ENCODE measurements at places on chromosomes 12 and 14.

DNA sequence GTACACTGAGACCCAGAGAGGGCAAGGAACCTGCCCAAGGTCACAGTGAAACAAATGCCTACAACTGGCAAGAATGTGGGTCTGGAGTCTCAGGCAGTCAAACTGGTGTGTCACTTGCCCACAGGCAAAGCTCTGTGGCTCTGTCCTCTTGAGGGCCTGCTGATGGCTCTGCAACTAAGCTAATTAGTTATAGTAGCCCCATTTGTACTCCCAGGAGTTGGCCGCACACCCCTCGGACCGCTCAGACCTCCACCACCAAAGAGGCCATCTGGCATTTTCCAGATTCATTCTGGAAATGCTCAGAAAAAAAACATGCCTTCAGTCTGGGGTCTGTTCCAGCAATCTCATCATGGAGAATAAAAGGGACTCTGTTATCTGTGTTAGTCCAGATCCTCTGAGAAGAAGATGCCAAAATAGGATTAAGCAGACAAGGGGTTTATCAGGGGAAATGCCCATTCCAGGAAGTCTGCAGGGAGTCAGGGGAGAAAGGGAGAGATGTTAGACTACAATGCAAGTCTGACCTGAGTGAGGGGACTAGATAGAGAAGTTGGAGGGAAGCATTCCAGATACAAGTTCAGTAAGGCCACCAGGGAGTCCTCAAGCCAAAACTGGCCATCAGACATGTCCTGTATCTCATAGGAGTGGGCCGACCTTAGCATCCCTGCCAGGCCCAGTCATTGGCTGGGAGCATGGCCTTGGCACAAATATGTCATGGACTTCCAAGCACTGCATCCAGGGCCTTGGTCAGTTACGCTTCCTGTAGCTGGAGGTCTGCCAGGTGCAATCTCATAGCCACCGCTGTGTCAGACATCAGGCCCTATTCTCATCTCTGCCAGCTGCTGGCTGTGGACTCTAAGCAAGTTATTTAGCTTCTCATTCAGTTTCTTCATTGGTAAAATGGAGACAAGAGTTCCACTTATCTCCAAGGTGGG lies 15.4 kb upstream of the OAS1 start:
- no peak for DNase-seq

GRCh38 chr14:21097636-21098075 lies 799 bp downstream of the ZNF219 start:
- DNase-seq, result no peak

- peak; percentile 54 for DNase-seq
Observed at GRCh38 chr14:97380539-97380941, 583.4 kb downstream of the VRK1 start.

- no peak for DNase-seq
Observed at GRCh38 chr12:27382171-27382795, 49.6 kb downstream of the BMAL2 start.

DNA sequence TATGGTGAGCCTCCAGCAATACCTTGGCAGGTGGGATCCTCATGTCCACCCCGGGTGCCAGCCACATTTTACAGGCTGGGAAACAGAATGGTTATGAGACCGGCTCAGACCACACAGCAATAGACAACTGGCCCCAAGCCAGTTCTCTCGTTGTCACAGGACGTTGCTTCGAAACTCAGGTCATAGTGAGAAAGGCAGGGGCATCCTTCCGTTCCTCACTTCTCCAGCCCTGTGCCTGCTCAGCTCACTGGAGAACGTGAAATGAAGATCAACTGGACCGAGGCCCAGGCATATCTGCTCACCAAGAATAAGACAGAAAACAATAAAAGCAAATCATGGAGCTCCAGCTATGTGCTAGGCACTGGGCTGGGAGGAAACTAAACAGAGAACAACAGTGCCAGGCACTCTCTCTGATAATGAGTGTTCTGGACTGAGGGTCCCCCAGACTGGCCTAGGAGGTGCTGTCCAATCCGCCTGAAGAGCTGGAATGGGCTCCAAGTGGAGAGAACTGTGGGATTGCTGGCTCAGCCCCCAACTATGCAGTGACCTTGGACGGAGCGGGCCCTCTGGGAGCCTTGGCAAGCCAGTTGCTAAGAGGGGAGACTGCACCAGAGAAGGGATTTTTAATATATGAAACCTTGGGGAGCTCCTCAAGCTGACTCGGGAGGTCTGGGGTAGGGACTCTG lies 18.8 kb upstream of the FAIM2 start:
- DNase-seq, result no peak

- DNase-seq, result no peak
Observed at GRCh38 chr12:24088751-24089509, 139.5 kb upstream of the SOX5 start.

- peak; percentile 21 for DNase-seq
Observed at GRCh38 chr12:119938049-119938667, 50.9 kb upstream of the BICDL1 start.

DNA sequence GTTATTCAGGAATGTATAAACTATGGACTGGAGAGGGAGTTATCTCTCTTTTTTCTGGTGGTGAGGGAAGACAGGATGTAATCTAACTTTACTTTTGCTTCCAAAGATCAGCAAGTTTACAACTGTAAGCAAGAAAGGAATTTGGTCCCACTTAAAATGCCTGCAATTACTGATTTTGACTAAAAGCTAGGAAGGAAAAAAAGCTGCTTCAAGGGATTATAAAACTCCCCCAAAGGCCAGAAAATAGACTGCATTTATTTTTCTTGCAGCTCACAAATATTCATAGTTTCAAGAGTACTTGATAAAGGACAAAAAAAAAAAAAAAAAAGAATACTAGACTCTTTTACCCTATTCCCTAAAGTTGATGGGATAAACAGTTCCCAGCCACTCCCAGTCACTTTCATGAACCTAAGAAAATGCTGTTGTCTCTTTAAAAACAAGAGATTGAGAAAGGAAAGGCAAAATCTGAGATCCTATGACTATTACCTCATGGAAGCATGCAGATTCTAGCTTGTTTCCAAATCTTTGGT lies 128.7 kb upstream of the BMP4 start:
- no peak for DNase-seq

- no peak for DNase-seq
Observed at GRCh38 chr12:121575952-121576625, 4.7 kb downstream of the KDM2B start.

GRCh38 chr12:103771466-103771865 lies 69.6 kb downstream of the NT5DC3 start:
- peak; percentile 31 for DNase-seq

GRCh38 chr14:38958589-38958988 lies 144.4 kb downstream of the SEC23A start:
- no peak for DNase-seq

- no peak for DNase-seq
Observed at GRCh38 chr12:101001669-101002068, 207.1 kb downstream of the ANO4 start.

GRCh38 chr12:2857021-2857431 lies at the start of gene TEX52:
TSS of gene TEX52 (minus strand) at chr12:2857039. CDS start at chr12:2857026, 13 bp downstream.
- DNase-seq, result no peak

DNA sequence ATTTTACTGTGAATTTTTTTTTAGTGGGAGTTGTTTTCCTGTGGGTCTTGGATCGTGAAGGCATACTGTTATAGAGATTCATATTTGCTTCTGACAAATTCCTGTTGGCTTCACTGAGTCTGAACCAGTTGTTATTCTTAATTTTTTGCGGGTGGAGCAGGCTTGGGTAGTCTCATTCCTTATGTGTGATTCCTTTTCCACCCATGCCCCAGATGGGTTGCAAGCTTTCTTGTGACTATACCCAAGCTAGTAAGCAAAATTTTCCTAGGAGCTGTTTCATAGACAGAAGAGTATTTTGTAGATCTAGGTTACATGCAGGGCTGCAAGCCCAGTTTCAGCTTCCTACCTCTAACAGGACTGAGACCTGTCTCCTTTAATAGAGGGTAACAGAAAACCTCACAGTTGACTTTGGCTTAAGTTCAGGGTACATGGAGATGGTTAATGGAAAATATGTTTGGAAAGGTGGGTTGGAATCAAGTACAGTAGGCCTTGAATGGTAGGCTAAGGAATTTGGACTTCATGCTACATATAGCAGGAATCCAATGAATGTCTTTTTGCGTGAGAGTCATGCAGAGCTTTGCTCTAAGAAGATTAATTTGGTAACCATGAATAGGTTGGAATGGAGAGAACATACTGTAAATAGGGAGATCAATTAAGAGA lies 29.0 kb downstream of the TRMT5 start:
- DNase-seq, result no peak
